ENCODE measurements at places on chromosomes 13 and 19.

DNA sequence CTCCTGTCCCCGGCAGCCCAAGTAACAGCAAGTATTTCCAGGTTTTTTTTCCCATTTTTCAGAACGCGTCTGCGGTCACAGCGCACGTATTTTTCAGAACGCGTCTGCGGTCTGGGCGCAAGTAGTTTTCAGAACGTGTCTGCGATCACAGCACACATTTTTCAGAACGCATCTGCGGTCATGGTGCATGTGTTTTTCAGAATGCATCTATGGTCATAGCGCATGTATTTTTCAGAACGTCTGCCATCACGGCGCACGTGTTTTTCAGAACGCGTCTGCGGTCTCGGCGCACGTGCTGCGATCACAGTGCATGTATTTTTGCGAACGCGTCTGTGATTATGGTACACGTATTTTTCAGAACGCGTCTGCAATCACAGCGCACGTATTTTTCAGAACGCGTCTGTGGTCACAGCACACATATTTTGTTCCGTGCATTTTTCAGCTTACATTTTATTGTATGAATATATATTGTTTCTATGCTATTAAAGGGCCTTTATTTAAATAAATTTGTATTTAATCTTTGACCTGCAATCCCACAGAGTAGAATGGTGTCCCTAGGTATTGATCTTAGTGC lies 19.7 kb downstream of the ATP4B start:
- DNase-seq: no peak

- no peak for DNase-seq
Measured at GRCh38 chr13:35857769-35858168, 273.4 kb downstream of the DCLK1 start.

DNA sequence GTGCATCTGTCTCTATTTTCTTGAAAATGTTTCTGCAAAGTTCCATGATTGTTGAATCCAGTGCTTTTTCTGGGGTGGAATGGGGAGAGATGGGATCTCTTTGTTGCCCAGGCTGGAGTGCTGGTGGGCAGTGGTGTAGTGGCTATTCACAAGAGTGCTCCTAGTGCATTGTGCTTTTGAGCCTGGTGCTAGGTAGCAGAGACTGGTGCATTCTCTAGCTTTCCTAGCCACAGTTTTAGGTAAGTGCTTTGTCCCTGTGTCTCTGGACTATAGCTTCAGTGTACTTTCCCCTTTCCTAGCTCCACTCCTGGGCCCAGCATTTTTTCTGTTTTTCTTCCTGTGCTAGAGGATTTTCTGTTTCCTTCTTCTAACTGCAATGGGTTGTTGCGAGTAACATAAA lies 825.6 kb downstream of the SLITRK6 start:
- DNase-seq: no peak

- DNase-seq: no peak
Measured at GRCh38 chr13:46087481-46087880, 17.4 kb downstream of the CPB2 start.

DNA sequence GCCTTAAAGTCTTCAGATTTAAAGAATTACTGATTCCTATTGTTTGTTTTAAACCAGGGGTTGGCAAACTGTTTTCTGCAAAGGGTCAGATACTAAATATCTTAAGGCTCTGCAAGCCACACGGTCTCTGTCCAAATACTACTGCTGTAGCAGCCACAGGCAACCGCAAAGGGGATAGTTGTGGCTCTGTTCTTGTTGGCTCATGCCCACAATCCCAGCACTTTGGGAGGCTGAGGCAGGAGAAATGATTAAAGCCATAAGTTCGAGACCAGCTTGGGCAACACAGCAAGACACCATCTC lies 22.4 kb downstream of the RANBP3 start:
- no peak for DNase-seq

GRCh38 chr13:74986609-74987008 lies 495.4 kb downstream of the TBC1D4 start:
- DNase-seq: no peak

DNA sequence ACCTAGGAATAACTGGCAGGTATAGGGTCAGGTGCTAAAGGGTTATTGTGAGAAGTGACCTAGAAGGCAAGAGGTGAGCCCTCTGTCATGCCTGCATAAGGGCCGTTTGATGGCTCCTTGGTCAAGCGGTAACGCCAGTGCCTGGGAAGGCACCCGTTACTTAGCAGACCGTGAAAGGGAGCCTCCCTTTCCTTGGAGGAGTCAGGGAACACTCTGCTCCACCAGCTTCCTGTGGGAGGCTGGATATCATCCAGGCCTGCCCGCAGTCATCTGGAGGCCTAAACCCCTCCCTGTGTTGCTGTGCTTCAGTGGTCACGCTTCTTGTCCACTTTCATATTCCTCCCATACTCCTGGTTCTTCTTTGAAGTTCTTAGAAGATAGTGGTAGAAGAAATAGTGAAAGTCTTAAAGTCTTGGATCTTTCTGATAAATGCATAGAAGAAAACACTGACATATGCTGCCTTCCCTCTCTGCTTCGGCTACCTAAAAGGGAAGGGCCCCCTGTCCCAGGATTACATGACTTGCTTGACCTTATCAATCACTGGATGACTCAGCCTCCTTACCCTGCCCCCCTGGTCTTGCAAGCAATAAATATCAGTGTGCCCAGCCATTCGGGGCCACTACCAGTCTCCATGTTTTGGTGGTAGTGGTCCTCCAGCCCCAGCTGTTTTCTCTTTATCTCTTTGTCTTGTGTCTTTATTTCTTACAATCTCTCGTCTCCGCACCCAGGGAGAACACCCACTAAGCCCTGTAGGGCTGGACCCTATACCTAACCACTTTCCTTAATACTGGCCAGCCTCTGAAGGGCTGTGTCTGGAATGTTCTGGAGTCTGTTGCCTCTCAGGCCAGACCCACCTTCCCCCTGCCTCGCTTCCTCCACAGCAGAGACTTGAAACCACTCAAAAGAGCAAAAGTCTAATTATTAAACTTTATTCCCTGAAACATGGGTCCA lies 16.1 kb upstream of the ABCC4 start:
- DNase-seq: no peak

DNA sequence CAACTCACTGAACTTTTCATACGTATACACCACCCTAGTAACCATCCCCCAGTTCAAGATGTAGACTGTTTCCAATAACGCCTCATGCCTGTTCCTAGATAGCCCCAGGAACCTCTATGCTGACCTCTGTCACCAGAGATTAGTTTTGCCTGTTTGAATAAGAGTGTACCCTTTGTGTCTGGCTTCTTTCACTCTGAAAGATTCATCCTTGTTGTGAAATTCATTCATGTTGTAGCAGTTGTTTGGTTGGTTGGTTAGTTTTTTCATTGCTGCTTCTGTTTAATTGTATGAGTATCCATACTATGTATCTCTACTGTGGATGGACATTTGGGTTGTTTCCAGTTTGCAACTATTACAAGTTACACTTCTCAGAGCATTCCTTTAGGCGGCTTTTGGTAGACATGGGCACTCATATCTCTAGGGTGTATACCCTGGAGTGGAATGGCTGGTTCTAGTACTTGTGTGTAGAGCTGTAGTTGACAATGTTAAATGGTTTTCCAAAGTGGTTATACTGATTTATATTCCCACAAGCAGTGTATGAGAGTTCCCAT lies 1.6 kb downstream of the RNASEH2B start:
- peak; percentile 1 for DNase-seq

DNA sequence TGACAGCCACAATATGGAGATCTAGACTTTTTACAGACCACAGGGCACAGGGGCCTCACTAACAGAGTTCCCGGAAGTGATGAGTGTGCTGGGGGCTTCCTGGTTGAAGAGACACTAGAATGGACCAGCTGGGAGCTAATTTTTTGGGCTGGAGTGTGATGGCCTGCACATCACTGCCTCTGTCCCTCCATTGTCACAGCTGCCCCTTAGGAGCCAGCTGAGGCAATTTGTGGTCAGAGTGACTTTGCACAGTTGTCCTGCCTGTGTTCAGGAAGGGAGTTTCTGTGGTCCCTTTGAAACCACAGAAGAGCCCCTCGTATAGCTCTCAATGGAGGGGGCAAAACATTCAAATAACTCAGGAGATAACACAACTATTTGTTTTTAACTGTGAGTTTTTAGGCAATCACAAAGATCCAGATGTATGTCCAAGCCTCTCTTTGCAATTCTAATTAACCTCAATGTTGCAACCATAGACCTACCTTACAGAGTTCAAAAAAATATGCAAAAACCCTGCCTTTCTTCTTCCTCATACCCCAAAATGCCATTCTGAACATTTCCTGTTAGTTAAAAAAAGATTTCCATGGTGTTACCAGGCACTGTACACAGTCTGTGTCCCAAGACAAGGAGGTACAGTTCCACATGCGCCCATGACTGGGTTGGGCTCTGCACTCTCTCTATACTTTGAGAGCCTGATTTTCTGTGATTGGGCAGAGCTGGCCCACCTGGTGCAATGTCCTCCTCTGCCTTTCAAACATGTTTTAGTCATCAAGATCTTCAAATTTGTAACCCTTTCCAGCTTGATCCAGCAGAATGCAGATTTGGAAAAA lies 2.4 kb downstream of the ALOX5AP start:
- DNase-seq: no peak

- DNase-seq: no peak
Measured at GRCh38 chr19:57106722-57107235, 13.0 kb upstream of the USP29 start.

DNA sequence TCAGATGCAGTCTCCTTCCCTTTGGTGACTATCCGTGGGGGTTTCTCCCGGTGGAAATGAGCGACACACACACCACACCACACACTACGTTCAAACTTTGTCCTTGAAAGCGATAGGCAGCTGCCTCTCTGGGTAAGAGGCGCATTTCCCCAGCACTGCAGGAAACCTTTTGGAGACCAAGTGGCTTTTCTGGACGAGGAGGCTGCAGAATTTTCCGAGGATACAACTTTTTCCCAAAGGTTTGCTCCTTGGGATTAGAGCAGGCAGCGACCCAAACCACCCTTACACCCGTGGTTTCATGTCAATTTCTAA lies 38.2 kb upstream of the FLT1 start:
- no peak for DNase-seq

DNA sequence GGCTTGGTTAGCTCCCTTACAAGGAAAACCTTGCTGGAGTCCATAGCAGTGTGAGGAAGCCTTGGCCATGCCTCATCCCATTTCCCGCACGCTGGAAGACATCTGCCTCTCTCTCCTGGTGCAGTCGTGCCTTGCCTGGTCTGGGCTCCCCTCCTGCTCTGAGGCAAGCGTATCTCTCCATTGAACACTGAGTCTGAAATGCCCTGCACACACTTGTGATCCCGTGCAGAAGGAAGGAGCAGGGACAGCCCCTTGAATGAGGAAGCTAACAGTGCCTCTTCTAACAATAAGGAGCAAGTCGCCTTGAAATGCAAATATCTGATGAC lies 407 bp upstream of the ZNF440 start:
- DNase-seq: no peak

- no peak for DNase-seq
Measured at GRCh38 chr19:54429176-54429495, 13.9 kb downstream of the TTYH1 start.

DNA sequence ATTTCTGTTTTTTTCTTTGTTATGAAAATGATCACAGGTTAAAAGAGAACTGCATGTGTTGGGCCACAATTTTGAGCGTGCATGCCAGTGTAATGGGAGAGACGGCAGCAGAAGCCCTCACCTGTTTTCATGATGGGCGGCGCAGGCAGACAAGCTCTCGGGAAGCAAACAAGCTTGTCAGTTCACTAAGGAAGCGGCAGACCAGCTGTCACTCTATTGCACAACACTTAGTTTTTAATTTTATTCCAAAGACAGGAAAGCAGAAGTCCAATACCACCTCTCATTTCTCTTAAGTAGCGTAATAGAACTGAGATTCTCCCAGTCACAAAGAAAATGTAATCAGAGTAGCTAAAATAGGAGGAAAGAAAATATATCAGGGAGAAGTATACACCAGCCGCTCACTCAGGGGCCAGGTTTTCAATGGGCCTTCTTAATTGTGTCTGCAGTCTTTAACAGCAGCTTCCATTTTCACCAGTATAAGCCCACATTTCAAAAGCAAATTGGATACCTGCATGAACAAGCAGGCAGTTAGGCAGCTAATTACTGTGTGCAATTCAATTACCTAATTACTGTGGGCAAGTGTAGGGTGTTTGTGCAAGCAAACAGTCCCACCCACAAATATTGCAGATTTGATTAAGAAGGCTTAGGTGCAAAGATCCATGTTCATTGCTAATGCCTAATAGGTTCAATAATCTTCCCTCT lies 711.4 kb downstream of the DIAPH3 start:
- DNase-seq: no peak

- peak; percentile 87 for DNase-seq
Measured at GRCh38 chr13:33251131-33251661, 34.4 kb downstream of the STARD13 start.

- no peak for DNase-seq
Measured at GRCh38 chr13:113875837-113876281, 12.0 kb upstream of the GAS6 start.

DNA sequence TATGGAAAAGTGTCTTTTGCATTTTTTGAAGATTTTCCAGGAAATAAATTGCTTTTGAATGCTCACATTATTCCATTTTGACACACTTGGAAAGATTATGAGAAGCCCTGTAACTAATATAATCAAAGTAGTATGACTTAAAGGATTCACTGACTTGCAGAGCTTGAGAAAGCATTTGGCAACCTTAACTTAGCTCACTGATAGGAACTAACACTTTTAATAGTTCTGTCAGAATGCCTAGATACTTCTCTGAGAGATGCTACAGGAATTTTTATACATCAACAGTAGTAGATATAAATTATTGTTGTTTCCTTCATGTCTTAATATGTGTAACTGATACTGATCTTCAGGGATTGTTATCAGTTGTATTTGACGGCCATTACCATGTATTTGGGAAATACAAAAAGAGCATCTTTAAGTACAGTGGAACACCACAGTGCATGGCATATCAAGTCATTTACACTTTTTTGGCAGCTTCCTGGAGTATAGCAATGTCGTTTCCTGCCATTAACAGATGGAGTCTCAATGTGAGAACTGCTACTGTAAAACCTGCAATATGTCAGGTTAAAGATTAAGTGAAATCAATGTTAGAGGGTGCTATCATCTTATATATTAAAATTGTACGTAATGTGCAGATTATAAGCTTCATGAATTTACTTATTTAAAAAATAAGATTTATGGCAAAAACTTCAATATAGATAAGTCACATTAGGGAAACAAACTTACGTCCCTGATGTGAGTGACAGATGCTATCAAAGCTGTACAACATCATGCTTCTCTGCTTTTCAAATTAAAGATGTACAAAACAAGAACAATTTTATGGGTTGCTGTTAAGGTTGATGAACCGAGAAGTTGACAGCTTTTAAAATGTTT lies 1159.8 kb upstream of the MIR17HG start:
- no peak for DNase-seq

DNA sequence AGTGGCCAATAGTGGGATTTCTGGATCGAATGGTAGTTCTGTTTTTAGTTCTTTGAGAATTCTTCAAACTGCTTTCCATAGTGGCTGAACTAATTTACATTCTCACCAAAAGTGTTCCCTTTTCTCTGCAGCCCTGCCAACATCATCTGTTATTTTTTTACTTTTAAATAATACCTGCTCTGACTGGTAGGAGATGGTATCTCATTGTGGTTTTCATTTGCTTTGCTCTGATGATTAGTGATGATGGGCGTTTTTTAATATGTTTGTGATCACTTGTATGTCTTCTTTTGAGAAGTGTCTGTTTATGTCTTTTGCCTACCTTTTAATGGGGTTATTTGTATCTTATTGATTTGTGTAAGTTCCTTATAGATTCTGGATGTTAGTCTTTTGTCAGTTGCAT lies 48.0 kb downstream of the RNASEH2B start:
- no peak for DNase-seq
